ENCODE measurements at places on chromosomes 12 and 14. TPM values are rescaled to one million over a fixed set of nuclear protein-coding genes. Genes with fewer than 3 reads are reported as not detected.

Gene MIP
- not detected for total RNA-seq

DNA sequence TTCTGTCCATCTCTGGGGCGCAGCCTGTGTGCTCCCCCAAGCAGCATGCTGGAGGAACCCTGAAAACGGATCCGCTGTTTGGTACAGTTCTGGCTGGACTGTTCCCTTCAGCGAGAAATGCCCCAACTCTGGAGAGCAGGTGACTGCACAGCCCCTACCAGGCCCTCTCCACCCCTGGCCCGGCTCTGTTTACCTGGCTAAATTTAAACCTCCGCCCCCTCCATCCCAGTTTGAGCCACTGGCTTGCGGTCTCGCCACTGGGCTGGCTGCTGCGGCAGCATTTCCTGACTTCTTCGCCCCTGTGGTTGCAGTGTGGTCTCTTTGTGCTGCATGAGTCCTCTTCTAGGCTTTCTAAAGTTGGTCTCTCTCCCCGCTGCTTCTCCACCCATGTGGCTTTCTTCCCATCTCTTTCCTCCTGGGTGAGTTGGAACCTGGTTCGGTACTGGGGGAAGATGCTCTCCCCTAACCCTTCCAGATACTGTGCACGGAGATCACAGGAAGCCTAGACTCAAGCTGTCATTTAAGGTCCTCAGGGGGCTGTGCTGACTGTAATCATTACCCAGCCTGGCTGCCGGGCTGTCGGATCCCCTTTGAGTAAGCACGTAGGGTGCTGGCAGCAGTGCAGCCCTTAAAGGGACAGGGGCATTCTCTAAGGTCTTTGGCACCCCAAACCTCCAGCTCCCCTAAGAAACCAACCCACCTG is 60.6 kb downstream of the FBXL14 start:
- no peaks in the 10 kb centered on the region for H3K36me3 ChIP-seq
- H3K27ac ChIP-seq, result peak overlapping the region; percentile 52
- H3K4me1 ChIP-seq, result peaks cover 47% of the 10 kb centered on the region
- DNase-seq, result peak; percentile 75
- H3K4me3 ChIP-seq, result peak overlapping the region; percentile 86

- no peaks in the 10 kb centered on the region for H3K27me3 ChIP-seq
- no peaks in the 10 kb centered on the region for H3K36me3 ChIP-seq
- H3K4me3 ChIP-seq, result no peak overlapping the region
- H3K4me1 ChIP-seq, result no peaks in the 10 kb centered on the region
Measured at GRCh38 chr12:100668945-100669536, 95.6 kb downstream of the GAS2L3 start.

DNA sequence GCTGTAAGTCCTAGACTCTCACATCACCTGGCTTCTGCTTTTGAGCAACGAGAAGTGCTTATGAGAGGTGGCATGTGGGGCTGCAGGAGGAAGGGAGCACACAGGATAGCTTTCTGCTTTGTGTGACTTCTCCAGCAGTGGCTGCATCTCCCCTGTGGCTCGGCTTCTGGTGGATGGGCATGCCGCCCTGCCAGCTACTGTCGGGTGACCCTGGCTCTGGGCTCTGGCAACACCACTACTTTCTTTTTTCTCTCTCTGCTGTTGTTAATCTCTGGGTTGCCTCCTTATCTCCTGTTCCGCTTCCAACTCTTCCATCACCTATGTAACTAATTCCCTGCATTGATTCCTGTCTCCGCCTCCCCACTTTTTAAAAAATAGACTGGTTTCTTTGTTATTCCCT is 209.1 kb upstream of the DAAM1 start:
- no peak for DNase-seq
- H3K4me1 ChIP-seq, result no peaks in the 10 kb centered on the region
- no peak overlapping the region for H3K27ac ChIP-seq
- no peaks in the 10 kb centered on the region for H3K36me3 ChIP-seq
- 0 out of 2 replicates have a peak, but pooled peaks cover 4% of the 10 kb centered on the region for H3K27me3 ChIP-seq

Gene MYO1H
- not detected for total RNA-seq

Gene POLE
- total RNA-seq, result 9.5 TPM

- no peak for DNase-seq
- H3K4me3 ChIP-seq, result no peak overlapping the region
- H3K27ac ChIP-seq, result no peak overlapping the region
- H3K4me1 ChIP-seq, result no peaks in the 10 kb centered on the region
Measured at GRCh38 chr14:76781648-76782051, 20.4 kb downstream of the VASH1 start.

Gene MYF6
- total RNA-seq, result not detected

DNA sequence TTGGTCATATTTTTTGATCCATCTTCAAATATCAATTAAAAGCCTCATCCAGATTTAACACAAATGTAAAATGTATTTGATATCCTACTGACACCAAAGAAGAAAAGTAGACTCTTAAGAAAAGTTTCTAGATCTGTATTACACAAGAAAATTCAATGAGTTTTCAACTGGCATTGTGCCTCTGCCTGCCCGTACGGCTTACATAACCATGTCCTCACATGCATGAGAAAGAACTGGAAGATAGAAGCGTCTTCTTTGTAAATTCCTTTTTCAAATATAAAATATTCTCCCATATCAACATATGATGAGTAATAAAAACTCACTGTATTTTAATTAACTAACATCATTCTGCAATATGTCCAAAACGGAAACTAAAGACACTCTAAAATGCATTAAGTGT is 7.2 kb downstream of the ANKS1B start:
- H3K4me1 ChIP-seq, result no peaks in the 10 kb centered on the region
- no peak overlapping the region for H3K4me3 ChIP-seq
- peak; percentile 11 for DNase-seq

- no peak overlapping the region for H3K4me3 ChIP-seq
- H3K27ac ChIP-seq, result no peak overlapping the region
- no peaks in the 10 kb centered on the region for H3K27me3 ChIP-seq
- H3K36me3 ChIP-seq, result no peaks in the 10 kb centered on the region
- DNase-seq, result no peak
Measured at GRCh38 chr12:130463818-130464670, 126.4 kb downstream of the PIWIL1 start.

Gene SCNN1A
- total RNA-seq, result not detected

DNA sequence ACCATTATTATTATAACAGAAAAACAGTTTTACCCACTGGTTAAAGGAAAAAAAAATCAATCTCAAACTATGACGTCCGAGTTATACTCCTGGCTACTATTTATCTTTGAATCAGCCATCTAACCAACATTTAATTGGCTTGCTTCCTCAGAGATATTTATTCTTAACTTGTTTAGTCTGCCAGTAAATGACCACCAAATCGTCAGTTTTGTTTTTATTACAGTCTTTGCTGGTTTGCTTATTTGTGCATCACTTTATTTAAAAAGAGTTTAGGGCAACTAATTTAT is 71.2 kb downstream of the RASSF8 start:
- H3K27me3 ChIP-seq, result no peaks in the 10 kb centered on the region
- peak overlapping the region; percentile 29 for H3K4me3 ChIP-seq
- peak; percentile 42 for DNase-seq
- H3K4me1 ChIP-seq, result peaks cover 74% of the 10 kb centered on the region

Gene DEGS2
- not detected for total RNA-seq

Gene FGF23
- total RNA-seq, result not detected

- H3K4me3 ChIP-seq, result no peak overlapping the region
- peaks cover 68% of the 10 kb centered on the region for H3K36me3 ChIP-seq
- H3K27me3 ChIP-seq, result no peaks in the 10 kb centered on the region
- no peak for DNase-seq
- H3K27ac ChIP-seq, result no peak overlapping the region
Measured at GRCh38 chr12:113173081-113173698, 12.1 kb downstream of the DDX54 start.

GRCh38 chr12:110998165-110998564 is 77.8 kb upstream of the MYL2 start:
- H3K4me3 ChIP-seq, result no peak overlapping the region
- H3K27ac ChIP-seq, result no peak overlapping the region
- peak; percentile 28 for DNase-seq
- no peaks in the 10 kb centered on the region for H3K36me3 ChIP-seq
- H3K27me3 ChIP-seq, result no peaks in the 10 kb centered on the region
- H3K4me1 ChIP-seq, result no peaks in the 10 kb centered on the region

DNA sequence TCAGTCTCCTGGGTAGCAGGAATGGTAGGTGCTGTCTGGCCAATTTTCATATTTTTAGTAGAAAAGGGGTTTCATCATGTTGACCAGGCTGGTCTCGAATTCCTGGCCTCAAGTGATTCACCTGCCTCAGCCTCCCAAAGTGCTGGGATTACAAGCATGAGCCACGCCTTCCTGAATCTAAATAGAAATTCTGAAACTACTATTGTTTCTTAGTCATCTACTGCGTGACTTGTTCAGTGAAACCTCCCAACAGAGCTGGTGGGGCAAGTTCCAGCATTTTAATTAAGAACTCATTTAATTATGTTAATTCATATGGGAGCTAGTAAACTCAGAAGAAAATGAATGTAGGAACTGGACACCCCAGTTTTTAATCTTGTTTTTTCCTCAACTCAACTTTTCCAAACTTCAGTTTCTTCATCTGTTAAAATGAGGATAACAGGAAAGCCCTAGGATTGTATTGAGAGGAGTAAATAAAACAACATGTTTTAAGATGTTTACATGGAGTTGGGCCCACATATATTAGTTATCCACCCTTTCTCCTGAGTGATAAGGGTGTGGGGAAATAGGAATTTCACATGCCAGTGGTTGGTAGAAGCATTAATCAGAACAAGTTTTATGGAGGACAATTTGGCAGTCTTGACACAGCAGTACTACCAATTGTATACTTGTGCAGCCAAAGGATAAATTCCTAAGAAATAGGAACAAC is 335.8 kb upstream of the E2F7 start:
- DNase-seq, result peak; percentile 27
- peaks cover 17% of the 10 kb centered on the region for H3K4me1 ChIP-seq
- no peaks in the 10 kb centered on the region for H3K27me3 ChIP-seq

DNA sequence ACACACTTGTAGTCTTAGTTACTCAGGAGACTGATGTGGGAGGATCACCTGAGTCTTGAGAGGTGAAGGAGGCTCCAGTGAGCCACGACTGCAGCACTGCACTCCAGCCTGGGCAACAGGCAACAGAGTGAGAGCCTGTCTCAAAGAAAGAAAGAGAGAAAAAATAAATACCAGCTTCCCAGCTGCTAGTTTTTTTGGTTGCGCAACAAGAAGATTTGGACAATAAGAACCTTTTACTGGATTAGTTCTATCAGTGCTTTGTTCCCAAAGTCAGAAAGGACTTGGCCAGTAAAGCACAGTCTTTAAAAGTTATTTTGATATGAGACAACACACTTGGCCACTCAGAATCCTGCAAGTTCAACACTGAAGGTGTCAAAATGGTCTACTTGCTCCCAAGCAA is 768.1 kb upstream of the LRFN5 start:
- no peak overlapping the region for H3K27ac ChIP-seq
- no peaks in the 10 kb centered on the region for H3K36me3 ChIP-seq
- H3K4me3 ChIP-seq, result no peak overlapping the region

Gene DNAI7
- not detected for total RNA-seq

DNA sequence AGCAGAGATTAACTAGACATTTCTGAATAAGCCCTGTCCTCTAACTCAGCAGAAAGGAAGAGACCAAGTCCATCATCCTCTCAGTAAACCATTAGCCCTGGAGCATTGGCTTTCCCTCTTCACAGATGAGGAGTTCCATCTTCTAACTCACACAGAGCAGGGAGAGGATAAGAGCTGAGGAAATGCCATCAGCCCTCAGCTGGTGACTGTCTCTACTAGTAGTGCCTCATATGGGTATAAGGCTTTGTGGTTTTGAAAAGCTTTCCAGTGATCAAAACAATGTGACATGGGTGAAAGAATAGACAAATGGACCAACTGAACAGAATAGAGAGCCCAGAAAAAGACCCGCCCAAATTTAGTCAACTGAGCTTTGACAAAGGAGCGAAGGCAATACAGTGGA is 197.2 kb upstream of the NUDT4 start:
- no peak overlapping the region for H3K27ac ChIP-seq
- H3K36me3 ChIP-seq, result no peaks in the 10 kb centered on the region
- H3K27me3 ChIP-seq, result no peaks in the 10 kb centered on the region
- H3K4me3 ChIP-seq, result no peak overlapping the region
- peaks cover 36% of the 10 kb centered on the region for H3K4me1 ChIP-seq

DNA sequence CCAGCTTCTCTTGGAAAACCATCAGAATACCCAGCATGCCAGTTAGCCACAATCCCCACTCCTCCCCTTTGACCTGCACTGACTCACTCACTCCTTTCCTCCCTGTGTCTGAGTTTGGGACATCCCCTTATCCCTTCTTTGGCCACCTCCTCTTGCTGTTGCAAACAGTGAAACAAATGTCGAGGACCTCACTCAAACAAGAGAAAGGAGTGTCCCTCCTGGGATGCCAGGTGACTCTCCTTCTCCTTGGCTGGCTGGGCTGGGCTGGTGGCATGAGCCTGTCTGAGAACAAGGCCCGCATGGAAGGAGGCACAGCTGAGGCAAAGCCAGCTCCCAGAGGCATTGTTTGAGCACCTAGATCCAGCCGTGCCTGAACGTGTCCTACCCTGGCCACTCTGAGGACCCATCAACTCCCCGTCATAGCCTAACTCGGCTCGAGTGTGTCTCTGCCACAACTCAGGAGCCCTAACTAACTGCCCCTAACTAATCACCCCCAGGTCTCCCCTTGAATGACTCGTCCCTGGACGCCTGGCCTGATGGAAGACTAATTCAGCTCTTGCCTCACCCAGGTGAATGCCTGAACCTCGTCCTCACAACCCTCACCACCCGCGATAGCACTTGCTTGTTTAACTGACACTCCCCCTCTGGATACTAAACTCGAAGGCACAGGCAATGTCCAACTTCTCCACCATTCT is 43.0 kb downstream of the NCOR2 start:
- no peak overlapping the region for H3K4me3 ChIP-seq
- H3K27ac ChIP-seq, result peak overlapping the region; percentile 78
- H3K4me1 ChIP-seq, result peaks cover 55% of the 10 kb centered on the region
- DNase-seq, result peak; percentile 89
- no peaks in the 10 kb centered on the region for H3K27me3 ChIP-seq
- no peaks in the 10 kb centered on the region for H3K36me3 ChIP-seq

DNA sequence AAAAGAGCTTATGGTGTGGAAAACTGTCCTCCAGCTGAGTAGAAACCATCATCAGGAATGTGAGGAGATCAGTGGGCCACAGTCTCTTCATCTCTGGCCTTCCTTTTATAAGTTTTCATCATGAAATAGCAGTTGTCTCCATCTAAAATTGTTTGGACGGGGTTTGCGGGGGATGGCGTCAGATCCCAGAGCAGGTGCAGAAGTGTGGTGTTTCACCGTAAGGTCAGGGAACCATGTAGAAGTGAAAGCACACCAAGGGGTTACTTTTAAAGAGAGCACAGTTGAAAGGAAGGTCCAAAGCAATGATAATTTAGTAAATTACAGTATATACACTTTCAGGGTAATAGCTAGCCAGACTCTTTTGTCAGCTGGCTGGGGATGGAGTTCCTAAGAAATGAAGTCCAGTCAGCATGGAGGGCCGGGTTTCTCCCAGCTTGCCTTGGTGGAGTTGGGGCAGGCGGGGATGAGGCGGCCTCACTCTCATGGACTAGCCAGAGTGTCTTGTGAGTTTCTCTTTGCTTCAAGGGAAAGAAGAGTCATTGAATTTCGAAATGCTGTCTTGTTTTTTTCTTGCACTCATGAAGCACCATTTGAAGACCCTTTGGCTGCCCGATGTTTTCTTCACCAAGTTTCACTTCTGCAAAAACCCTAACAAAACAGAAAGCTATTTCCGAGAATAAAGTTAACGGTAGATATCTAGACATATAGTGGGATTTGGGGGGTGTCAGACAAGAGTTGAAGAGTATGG is 100.6 kb downstream of the ETV6 start:
- H3K27me3 ChIP-seq, result no peaks in the 10 kb centered on the region
- DNase-seq, result no peak
- H3K27ac ChIP-seq, result no peak overlapping the region
- H3K36me3 ChIP-seq, result no peaks in the 10 kb centered on the region
- H3K4me1 ChIP-seq, result peaks cover 10% of the 10 kb centered on the region

GRCh38 chr12:74031045-74031444 is 506.6 kb upstream of the ATXN7L3B start:
- H3K36me3 ChIP-seq, result no peaks in the 10 kb centered on the region
- H3K4me3 ChIP-seq, result no peak overlapping the region
- H3K4me1 ChIP-seq, result no peaks in the 10 kb centered on the region
- H3K27me3 ChIP-seq, result no peaks in the 10 kb centered on the region

Measured in GM23248 (cell line).